Activated naive CD4-positive, alpha-beta T cell (primary cell): ENCODE measurements at places on chromosomes 16 and 17.

GRCh38 chr16:50449800-50450199, 81.0 kb upstream of the BRD7 start:
- DNase-seq = no peak

- DNase-seq = no peak
These were observed 9.3 kb downstream of the JUP start for GRCh38 chr17:41777157-41777573.

DNA sequence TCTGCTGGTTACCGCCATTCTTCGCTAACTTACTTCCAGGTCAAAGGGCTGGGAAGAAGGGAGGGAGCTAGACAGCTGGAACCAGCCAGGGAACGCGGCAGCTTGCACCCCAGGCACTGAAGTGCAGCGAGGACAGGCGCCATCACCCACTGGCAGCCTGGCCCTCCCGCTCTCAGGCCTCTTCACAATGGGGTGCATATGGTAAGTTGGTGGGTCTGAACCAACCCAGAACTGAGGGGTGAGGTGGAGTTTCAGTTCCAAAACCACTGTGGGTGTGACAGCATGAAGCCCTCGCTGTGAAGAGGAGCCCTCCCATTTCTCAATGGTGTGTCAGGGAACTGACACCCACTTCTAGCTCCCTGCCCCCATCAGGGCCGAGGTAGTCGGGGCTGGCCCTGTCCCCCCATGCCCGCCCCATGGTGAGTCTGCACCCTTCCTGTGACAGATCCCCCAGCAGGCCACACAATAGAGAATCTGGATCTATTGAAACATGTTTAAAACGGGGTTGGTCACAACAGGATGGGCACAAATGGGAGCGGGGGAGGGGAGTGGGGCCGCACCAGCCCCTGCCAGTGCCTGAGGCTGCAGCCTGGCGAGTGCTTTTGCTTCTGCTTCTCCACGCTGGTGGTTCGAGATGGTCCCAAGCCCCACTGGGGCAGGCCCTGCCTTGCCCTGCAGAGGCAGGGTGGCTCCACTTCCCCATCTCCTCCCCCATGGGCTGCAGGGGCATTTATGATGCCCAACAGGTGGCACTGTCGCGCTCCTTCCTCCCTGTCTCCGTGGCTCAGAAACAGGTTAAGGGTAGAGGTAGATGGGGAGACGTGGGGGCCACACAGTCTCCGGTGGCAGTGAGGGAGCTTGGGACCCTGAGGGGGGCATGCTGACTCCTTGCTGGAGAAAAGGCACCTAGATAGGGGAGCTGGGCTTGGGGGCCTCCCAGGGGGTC, 2.3 kb downstream of the LIMD2 start:
- DNase-seq = peak; percentile 79

- no peak for DNase-seq
These were observed 1.9 kb downstream of the SLC13A2 start for GRCh38 chr17:28475151-28475900.

- no peak for DNase-seq
These were observed at the start of gene KRTAP29-1 for GRCh38 chr17:41301916-41302901. Gene KRTAP29-1, minus strand, starts transcription at chr17:41302851. Its CDS starts 0 bp downstream, at chr17:41302851.

GRCh38 chr16:51055434-51055833, 95.6 kb downstream of the SALL1 start:
- DNase-seq = no peak

DNA sequence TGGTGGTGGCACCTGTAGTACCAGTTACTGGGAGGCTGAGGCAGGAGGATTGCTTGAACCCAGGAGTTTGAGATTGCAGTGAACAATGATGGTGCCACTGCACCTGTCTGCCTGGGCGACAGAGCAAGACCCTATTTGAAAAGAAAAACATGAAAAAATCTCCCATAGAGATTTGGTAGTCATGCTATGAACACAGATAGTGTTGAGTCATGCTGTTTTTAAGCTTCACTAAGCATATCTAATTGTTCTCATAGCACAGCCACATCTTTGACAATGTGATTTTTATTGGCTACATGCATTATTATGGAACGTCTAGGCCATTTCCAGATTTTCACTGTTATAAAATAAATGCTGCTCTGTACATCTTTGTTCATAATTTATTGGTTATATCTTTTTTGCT, 6.0 kb downstream of the IL34 start:
- no peak for DNase-seq

DNA sequence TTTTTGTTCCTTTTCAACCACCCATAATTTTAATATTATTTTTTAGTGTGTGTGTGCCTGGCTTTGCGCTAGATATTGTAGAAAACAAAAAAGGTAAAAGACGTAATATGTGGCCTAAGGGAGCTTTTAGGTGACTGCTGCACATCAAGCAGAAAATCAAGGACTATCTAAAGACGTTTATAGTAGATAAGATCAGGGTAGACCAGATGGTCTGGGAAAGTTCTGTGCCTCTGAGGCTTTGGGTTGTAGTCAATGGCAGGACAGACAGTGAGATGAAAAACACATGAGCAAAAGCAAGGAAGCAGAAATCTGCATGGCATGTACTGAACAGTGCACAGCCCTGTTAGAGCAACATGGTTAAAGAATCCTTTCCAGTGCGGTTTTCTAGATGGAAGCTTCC, 26.8 kb upstream of the ARHGAP23 start:
- DNase-seq = no peak

DNA sequence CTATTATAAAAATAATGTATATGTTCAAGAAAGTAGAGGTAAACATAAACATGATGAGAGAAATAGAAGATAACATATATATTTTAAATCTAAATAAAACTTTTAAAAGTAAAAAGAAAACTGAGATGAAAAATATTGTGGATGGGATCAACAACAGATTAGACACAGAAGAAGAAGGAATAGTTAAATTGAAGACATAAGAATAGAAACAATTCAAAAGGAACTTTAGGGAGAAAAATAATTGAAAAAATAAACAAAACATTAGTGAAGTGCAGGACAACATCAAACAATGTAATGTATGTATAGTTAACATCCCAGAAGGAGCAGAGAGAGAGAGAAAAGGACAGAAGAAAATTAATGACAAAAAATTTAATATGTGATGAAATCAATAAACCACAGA, 228.1 kb upstream of the TNRC6C start:
- DNase-seq = no peak
